ENCODE measurements at places on chromosomes 4 and X.

DNA sequence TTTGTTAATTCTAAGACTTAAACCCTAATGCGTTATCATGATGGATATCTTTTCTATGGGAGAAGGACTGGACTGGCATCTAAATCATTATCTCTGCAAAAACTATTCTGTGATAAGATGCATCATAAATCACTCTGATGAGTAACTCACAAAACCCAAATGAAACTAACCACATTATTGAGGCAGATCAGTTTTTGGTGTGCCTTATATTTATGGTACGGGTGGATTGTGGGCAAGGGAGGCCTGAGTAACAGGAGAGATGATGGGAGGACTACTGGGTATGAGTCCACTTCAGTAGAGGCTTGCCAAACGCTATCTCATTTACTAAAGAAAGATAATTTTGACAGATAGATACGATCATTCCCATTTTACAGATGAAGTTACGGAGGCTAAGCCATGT lies 66.4 kb upstream of the GUCY1A1 start:
- DNase-seq, result no peak

GRCh38 chr4:48008021-48008596 lies 8.4 kb downstream of the CNGA1 start:
- no peak for DNase-seq

GRCh38 chr4:157052429-157053040 lies 23.4 kb upstream of the GLRB start:
- DNase-seq, result no peak

GRCh38 chrX:148592595-148592994 lies 92.2 kb downstream of the AFF2 start:
- DNase-seq, result no peak

- DNase-seq, result no peak
These were observed 2.3 kb downstream of the SH3TC1 start for GRCh38 chr4:8201321-8201781.

DNA sequence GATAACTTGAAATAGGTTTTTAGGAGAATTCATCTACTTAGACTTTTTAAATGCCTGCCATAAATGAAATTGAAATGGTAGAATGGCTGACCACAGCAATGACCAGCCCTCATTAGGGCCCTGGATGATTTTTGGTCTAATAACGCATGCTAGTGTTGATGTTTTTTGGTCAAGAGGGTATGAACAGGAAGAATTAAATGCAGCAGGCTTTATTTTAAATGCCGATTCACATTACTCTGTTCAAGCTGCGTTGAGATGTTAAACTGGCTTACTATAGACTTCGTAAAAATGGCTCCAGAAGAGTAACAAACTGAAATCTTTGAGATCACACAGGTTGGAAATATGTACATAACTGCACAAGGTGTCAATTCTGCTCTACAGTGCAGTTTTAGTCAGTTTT lies 14.6 kb downstream of the DDX3X start:
- DNase-seq, result no peak

GRCh38 chr4:153512952-153513500 lies 46.9 kb downstream of the TMEM131L start:
- DNase-seq, result no peak

DNA sequence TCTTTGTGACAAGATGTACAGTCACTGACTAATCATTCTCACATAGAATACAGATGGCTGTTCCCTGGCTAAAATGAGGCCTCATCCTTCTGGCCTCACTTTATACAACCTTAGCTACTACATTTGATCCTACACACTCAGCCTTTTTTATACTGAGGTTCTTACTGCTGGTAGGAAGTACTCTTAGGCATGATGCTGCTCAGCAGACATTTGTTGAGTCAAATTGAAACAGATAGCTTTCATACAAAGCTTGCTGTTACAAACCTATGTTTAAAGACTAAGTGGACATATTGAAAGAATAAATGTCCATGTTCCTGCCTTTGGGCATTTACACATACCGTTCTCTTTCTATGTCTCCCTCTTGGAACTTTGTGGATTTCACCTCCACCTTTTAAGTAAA lies 154.9 kb downstream of the NPFFR2 start:
- DNase-seq, result no peak

- no peak for DNase-seq
These were observed 8.4 kb upstream of the NUP54 start for GRCh38 chr4:76156635-76157034.

DNA sequence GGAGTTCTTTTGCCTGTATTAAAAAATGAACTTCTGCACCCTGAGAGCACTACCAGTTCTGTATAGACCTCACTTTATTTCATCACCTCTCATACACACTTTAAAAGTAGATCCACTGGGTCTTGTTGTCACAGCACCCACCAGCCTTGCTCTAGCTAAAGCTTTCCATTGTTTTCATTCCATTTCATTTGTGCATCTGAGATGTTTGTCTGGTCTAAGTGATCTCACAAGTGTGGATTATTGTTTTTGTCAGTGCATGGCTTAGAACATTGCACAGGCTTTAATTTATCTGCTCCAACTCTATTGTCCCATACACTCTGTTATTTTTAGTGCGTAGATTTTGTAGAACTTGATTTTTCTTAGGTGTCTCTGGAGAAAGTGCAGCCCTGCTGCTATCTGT lies 1157.5 kb upstream of the PABPC4L start:
- DNase-seq, result no peak

DNA sequence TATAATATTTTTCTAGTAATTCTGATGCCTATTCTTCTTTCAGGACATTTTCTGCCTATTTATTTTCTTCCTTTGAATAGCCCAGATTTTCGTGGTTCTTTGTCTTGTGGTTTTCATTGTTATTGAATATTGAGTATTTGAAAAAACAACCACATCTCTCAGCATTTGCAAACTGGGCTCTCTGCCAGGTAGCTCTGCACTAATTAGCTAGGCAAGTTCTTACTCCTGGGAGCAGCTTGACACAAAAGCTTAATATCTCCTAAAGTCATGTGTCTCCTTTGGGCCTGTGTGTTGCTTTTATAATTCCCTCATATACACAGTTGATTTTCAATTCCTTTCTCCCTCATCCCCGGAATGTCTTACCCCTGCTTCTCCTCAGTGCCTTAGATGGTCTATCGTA lies 413.5 kb upstream of the GRIA3 start:
- no peak for DNase-seq

DNA sequence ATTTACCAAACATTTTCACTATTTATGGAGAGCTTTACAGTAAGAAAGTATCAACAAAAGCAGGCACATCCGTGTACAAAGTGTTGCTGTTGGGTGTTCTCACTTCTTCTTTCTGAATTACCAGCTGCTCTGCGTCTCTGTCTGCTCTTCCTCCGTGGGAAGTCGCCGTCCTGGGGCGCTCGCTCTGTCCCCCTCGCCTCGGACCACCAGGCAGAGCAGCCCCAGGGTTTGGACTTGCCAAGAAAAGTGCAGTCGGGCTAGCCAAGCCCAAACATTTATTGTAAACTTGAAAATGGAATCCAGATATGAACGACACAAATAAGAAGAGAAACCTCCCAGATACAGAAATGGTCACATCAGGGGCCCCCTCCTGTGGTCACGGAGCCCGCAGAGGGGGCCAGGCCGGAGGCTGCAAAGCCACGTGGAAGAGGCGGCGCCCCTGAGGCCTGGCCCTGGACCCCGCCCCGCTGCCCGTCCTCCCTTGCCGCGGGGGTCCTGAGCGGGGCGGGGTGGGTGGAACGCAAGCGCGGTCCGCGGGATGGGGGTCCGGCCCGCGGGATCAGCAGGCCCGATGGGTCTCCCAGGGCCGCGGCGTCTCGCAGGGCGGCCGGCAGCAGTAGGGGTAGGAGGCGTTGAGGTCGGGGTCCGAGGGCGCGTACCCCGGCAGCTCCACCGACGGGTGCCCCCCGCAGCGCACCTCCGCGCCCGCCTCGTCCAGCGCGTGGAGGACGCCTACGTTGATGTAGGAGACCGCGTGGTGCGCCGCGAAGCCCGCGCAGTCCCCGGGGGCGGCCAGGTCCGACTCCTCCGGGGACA lies 1.5 kb downstream of the TMEM271 start:
- no peak for DNase-seq

- no peak for DNase-seq
These were observed 40.1 kb upstream of the PDK3 start for GRCh38 chrX:24424948-24425347.

DNA sequence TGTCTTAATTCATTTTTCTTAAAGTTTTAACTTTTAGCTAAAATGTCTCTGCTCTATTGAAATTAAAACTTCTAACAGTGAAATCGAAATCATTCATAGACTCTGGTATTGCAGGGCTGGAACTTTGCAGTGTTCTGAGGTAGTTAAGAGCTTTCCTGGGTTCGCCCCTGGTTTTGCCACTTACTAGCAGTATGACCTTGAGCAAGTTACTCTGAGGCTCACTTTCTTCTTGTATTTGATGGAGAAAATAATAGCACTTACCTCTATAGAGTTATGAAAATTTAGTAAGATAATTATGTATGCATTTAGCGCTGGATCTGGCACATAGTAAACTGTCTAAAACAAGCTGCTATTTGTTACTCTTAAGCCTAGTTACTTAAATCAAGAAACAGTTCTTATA lies 1.7 kb downstream of the SLAIN2 start:
- no peak for DNase-seq

- DNase-seq, result peak; percentile 35
These were observed 30.1 kb downstream of the RASSF6 start for GRCh38 chr4:73589887-73590801.

- no peak for DNase-seq
These were observed 12.1 kb downstream of the HTRA3 start for GRCh38 chr4:8281519-8282133.

- no peak for DNase-seq
These were observed 13.4 kb upstream of the CHIC2 start for GRCh38 chr4:54077812-54078211.

- no peak for DNase-seq
These were observed 3.2 kb upstream of the TLR10 start for GRCh38 chr4:38785901-38786402.

- no peak for DNase-seq
These were observed 30.1 kb downstream of the EGFL6 start for GRCh38 chrX:13599491-13599890.

DNA sequence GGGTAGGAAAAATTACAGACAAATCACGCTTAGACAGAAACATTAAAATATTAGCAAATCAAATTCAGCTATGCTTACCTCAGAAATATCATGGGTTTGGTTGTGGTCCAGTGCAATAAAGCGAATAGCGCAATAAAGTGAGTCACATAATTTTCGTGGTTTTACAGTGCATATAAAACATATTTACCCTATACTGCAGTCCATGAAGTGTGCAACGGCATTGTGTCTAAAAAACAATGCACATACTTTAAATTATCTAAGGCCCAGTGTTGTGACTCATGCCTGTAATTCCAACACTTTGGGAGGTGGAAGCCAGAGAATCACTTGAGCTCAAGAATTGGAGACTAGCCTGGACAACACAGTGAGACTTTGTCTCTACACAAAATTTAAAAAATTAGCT lies 195.7 kb upstream of the IL1RAPL1 start:
- DNase-seq, result no peak

- DNase-seq, result no peak
These were observed 5.1 kb downstream of the STARD8 start for GRCh38 chrX:68652326-68653170.

DNA sequence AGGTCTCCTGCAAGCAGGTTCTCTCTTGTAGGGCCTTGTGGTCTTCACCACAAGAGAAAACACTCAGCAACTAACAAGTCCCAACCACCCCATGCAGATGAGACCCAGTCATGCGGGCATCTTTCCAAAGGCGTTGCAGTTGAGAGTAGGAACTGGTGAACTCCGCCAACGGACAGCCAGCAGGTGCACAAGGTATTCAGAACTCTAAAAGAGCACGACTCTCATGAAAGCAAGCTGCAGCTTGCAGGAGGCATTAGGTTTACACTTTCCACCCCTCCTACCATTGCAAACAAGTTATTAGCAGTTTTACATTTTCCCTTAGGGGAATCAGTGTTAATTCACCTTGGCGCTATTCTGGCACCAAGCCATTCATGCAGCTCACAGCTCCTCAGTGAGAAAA lies 173.4 kb upstream of the KIT start:
- DNase-seq, result peak; percentile 65

DNA sequence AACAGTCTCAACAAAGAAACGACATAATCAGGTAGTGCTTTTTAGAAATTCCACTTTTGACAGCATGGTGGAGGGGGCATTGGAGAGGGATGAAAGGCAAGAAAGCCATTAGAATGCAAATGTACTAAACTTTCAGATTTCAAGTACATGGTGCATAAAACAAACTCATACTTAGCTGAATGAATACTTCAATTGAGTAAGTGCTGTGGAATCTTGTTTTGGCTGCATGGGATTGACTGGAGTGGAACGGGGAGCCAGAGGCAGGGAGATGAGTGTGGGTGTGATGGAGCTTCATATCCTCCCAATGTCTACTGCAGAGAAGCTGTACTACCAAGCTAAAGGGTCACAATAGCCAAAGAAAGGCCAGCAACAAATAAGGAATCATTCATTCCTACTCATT lies 52.4 kb downstream of the USP46 start:
- DNase-seq, result no peak

- DNase-seq, result no peak
These were observed 24.2 kb upstream of the MAN2B2 start for GRCh38 chr4:6550821-6551220.

- DNase-seq, result no peak
These were observed 179.1 kb upstream of the KLHL4 start for GRCh38 chrX:87338510-87338909.

GRCh38 chr4:31365006-31365690 lies 645.0 kb downstream of the PCDH7 start:
- DNase-seq, result no peak

DNA sequence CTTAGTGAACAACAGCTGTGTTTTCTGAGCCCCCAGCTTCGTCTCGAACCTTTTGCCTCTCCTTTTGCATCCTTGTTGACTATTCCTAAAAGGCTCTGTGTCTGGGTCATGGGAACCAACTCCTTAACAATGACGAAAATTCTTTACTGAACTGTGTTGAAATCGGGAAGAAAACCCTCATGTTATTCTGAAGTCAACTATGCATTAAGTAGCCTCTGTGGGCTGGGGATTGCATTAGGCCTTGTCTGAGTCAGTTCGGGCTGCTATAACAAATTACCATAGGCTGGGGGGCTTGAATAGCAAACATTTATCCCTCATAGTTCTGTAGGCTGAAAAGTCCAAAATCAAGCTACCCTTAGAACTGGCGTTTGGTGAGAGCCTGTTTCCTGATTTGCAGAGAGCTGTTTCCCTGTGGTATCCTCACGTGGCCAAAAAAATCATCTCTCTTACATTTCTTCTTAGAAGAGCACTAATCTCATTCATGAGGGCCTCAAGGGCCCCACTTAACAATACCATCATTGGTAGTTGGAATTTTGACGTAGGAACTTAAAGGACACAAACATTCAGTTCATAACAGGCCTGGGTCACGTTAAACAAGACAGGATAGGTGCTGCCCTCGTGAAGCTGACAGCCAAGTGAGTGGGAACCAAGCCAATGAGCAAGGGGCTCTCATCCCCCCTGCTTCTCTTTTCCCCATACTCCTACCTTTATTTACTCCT lies 75.9 kb downstream of the CLNK start:
- DNase-seq, result no peak

GRCh38 chrX:48892896-48893295 lies 4.7 kb downstream of the TIMM17B start:
- DNase-seq, result no peak
